ENCODE measurements at places on chromosomes 16 and 17. TPM values are rescaled to one million over a fixed set of nuclear protein-coding genes. Genes with fewer than 3 reads are reported as not detected.

The IST1 gene
- polyA plus RNA-seq, result 169 TPM

The HOXB7 gene
- polyA plus RNA-seq, result 1.8 TPM

The MPV17L gene
- 3.4 TPM for polyA plus RNA-seq

DNA sequence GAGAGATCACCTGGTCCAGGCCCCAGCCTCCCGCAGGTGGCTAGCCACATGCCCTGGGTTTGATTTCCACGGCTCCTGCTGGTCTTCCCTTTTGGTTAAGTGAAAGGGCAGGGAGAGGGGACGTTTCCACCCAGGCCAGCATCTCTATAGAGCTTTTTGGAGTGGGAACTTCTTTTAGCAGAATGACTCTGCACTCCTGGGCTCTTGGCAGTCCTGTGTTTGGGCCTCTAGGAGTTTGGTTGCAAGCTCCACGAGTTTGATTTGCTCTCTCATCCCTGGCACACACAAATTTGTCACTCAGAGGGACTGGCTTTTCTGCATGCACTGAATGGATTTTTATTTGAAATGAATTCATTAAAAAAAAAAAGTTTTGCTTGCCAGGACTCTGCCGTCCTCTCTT, 32.8 kb downstream of the MSI2 start:
- DNase-seq, result no peak

- DNase-seq, result no peak
Measured at GRCh38 chr16:55283812-55284717, 39.9 kb upstream of the IRX6 start.

DNA sequence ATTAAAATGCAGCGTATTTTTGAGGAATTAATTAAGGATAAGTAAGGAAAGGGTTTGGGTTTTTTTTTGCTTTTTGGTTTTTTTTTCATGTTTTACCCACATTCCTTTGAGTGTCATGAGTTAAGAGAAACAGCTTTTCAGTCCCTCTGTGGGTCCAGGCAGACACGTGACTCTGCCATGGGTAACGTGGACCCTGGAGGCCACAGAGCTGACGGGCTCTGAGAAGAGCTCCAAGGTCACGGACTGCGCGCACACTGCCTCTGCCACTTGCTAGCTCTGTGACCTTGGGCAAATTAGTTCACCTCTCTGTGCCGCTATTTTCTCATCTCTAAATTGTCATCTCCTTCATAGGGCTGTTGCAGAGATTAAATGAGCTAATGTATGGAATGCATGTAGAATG, 588.2 kb upstream of the CDH11 start:
- no peak for DNase-seq

DNA sequence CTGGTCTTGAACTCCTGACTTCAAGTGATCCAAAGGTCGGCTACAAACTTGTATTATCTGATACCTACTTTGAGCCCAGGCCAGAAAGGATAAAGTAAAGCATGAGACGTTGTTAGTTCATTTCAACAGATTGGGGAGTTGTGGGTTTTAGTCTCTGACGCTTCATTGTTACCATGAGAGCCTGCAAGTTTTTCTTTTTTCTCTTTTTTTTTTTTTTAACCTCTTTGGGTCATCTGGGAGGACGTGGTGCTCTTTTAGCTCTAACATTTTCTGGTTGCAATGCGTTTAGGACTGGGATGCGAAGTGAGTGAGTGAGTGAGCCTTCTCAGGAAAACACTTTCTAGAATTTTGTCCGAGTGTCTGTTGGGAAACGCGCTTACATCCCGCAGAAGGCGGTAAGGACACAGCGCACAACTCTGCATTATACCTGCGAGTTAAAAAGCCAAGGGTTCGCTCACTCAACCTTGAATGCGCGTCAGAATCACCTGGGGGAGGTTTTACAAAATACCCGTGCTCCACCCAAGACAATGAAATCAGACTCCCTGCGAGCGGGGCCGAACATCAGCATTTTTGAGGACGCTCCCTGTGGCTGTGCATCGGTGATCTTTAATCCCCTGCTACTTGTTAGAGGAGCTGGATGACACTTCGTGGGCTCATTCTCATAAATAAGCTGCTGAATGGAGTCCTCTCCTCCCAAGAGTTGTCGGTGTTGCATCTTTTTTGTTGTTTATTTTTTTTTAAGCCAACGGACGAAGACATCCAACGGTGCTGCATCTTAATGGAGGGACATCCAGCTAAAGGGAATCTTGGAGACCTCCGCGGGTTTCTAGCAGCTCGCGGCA, 629 bp upstream of the RNF135 start:
- no peak for DNase-seq

DNA sequence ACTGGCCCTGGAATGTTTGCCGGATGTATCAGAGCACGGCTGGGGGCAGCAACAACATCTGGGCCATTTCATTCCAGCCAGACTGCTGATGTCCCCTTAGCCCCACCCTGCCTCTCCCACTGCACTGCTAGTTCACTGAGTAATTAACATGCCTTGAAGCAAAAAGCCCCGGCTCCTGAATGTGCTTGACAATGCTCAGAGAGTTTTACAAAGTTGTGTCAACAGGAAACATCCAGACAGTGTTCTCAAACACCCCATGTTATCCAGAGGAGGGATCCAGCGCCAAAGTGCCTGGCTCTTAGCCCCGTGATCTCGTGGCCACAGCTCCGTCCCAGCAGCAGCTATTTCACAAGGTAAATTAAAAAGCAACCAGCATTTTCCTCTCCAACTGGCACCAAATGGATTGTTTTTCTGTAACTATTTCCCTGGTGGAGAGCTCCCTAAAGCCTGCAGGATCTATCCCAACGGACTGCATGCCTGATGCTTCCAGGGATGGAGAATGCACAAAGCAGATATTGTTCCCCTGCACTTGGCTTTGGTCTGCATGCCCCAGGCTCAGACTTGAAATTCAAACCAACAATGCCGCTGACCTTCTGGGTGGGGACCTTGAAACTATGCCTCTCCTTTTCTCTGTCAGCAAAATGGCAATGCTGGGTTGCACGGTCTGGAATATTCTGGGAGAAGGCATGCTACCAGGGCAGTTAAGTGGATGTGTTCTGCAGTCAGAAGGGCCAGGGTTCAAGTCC, 115.6 kb upstream of the CDH5 start:
- no peak for DNase-seq

- DNase-seq, result no peak
Measured at GRCh38 chr16:58393138-58393504, 850 bp downstream of the GINS3 start.

DNA sequence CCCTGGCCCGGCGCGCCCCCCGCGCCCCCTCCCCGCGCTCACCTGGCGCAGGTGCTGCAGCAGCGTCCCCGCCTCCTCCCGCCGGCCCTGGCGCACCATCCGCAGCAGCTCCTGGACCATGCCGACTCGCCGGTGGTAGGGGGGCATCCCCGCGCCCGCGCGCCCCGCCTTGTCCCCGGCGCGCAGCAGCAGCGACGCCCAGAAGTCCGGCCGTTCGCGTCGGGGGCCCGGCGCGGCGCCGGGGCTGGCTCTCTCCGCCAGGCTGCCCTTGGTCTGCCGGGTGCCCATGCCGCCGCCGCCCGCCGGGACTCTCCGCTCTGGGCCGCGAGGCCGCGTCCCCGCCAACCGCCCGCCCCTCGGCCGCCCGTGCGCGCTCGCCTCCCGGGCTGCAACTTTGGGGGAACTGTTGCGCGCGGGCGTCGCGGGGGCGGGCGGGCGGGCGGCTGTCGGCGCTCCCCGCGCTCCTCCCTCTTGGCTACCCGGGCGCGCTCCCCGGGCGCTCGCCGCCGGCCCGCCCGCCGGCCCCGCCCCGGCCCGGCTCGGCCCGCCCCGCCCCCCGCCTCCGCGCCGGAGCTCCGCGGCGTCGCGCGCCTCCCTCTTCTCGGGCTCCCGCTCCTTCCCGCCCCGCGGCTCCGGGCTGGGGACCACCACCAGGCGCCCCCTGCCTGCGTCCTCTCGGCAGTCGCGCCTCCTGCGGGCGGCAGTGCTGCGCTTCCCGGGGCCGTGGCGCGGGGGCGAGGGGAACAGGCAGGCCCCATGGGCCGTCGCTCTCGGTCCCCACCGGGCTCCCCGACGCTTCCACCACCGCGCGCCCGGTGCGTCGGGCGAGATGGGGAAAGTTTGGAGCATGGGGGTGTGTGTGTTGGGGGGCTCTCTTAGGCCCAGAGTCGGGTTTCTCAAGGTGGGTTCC, at the start of gene LRRC75A:
TSS of gene LRRC75A (minus strand) at position 491 of the 910 bp plus-strand sequence. CDS start at position 288, 203 bp downstream.
- DNase-seq, result no peak

DNA sequence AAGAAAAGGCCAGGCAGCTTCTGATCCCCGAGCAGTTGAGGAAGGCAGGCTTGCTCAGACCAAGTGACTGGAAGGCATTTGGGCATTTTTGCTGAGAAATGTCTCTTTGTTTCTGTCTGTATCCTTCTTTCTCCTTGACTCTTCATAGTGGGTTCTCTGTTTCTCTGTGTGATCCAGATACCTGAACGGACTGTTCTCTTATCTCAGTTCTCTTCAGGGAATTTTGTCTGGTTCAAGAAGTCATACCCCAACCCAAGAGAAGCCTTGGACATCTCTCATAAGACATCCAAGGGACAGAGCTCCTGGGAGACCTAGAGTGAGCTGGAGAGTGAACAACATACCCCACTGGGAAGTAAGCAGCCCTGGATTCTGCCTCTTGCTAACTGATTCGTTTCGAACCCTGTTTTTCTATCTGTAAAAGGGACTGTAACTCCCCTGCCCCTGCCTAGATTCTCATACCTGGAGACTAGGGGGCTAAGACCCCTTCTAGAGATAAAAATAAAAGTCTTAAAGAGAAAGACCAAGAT, 541 bp downstream of the CCL3 start:
- DNase-seq, result no peak
